ENCODE measurements at places on chromosomes 5 and 9.

DNA sequence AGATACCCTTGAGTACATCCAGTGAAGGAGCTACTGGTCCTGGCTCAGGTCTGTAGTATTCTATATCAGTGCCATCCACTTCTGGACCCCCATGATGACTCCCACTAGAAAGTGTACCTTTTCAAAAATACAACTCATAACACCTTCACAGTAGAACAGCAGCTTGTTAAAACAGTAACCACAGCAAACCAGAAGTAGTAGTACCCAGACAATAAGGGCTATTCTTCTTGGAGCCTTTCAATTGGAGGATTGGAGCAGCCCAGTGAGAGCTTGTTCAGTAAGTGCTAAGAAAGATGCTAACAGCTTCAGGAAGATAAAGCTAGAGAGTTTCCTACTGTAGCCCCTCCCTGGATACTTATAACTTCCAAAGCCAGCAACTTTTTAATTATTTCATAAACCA lies 10.1 kb downstream of the ARL14EPL start:
- DNase-seq, result no peak

DNA sequence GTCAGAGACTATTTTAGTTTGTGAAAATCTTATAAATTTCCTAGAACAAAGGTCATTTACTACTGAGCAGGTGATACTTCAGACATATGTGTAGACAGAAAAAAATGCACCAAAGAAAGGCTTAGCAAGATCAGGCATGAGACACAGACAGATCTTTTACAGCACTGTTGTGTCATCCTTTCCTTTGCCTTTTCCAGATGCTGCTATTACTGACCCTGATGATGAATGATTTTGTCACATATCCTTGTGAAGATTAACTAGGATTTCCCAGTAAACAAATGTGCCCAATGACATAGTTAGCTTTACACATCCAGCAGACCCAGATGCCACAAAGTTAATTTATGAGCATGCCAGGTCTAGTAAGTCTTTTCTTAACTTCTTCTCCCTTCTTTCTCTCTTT lies 68.2 kb downstream of the DMRTA1 start:
- no peak for DNase-seq

DNA sequence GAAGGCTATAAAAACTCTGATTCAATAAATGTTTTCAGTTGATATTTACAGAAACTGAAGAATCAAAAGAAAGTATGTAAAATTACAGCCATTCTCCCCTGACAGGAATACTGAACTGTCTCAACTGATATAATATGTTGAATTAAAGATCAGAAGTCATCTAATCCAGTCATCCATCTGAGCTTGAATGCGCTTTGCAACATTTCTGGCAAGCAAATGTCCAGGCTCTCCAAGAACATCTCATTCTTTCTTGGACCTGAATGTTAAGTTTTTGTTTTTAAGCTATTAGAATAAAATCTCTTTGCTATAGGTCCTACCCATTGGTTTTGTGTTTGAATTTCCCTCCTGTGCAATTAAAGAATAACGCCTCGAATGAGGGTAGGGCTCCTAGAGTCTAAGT lies 120.5 kb downstream of the MPDZ start:
- DNase-seq, result no peak

DNA sequence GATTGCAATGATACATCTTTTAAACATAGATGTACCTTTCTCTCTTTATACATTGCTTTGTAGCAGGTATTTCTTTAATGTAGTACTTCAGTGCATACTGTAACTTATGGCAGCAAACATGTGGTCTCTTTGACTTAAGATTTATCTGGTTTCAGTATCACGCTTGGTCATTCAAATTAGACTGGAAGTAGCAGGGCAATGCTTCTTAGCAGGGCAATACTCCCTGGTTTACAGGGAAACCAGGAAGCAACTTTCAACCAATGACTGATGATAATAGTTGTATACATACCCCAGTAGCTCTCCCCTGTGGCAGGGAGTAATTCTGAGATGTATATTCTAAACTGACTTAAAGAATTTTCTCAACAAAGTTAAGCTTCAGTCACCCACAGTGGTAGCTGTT lies 761.1 kb upstream of the CDH10 start:
- DNase-seq, result no peak

DNA sequence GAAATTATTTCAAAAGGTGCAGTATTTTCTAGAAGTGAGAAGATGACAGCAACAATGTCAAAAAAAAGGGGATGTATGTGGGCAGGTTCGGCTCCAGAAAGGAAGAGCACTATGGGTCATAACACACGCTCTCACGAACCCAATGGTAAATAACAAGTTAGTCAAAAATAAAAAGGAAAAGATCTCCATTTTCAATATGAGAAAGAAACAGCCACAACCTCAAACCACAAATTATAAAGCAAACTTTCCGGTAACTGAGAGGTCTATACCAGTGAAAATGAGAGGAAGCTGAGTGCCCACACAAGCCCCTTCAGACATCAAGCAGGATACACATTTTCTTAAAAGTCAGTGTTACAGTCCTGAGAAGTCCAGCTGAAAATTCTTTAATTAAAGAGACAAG lies 398.5 kb upstream of the RPS23 start:
- no peak for DNase-seq

DNA sequence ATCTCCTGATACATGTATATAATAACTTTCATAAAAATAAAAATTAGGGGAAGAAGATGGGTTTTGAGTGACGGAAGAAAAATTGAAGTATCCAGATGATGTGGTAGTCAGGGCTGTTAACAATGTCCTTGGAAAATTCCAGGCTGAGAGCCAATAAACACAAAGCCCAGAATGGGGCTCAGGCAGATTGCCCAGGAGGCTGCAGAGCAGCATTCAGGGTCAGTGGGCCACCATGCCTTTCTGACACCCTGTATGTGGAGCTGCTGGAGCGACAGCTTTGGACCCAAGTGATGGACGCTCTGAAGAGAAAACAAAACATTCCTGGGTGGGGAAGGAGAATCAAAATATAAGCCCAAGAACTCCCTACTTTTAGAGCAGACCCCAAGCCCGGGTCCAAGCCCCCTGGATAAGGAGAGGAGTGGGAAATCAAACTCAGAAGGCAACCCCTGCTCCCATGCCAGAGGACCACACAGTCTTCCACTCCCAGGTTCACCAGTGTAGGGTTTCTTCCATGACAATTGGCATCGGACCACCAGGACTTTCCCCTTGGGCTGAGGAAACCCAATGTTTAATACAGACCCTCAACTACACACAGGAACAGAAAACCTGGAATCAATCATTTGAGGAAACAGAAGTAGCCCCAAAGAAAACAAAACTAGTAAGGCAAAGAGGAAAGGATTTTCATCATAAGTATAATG lies 45.7 kb upstream of the SPATA31C2 start:
- no peak for DNase-seq

GRCh38 chr5:116795189-116795588 lies 220.6 kb upstream of the SEMA6A start:
- no peak for DNase-seq

DNA sequence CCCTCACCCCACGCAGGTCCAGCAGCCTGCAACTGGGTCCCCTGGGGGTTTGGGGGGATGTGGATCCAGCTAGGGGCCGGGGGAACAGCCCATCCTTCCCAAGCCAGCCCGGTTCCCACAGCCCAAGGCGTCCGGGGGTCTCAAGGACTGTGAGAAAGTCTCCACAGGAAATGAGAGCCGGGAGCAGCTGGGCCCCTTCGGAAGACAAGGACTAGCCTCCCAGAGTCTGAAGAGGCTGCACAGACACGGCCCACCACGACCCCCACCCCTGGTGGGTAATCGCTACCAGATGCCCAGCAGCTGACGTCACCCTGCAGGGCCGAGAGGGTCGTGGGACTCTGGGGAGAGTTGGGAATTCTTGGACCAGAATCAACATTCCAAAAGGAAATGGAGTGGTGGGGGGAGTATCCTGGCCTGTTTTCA lies 10.5 kb downstream of the SH2D3C start:
- DNase-seq, result no peak

DNA sequence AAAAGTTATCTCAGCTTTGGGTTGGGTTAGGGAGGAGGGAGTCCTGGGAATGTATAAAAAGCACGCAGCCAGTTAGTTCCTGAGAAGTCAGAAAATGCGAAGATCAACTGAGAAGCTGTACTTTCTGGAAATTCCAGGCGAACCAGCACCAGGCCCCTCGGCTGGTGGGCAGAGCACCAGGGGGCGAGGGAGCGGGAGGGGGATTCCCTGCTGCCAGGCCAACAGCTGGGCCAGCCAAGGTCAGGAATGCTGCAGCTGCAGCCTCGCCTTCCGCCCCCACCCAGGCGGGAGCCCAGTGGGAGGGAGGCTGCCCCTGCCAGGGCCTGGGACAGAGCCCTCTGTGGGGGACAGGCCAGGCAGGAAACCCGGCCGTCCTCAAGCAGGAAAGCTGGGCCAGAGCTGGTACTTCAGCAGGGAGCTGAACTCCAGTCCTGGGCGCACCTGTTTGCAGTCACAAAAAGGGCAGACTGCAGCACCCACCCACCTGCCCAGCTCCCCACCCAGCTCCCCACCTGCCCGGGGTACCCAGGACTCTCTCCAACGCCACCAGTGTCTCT lies 35.5 kb downstream of the VAV2 start:
- DNase-seq, result no peak

DNA sequence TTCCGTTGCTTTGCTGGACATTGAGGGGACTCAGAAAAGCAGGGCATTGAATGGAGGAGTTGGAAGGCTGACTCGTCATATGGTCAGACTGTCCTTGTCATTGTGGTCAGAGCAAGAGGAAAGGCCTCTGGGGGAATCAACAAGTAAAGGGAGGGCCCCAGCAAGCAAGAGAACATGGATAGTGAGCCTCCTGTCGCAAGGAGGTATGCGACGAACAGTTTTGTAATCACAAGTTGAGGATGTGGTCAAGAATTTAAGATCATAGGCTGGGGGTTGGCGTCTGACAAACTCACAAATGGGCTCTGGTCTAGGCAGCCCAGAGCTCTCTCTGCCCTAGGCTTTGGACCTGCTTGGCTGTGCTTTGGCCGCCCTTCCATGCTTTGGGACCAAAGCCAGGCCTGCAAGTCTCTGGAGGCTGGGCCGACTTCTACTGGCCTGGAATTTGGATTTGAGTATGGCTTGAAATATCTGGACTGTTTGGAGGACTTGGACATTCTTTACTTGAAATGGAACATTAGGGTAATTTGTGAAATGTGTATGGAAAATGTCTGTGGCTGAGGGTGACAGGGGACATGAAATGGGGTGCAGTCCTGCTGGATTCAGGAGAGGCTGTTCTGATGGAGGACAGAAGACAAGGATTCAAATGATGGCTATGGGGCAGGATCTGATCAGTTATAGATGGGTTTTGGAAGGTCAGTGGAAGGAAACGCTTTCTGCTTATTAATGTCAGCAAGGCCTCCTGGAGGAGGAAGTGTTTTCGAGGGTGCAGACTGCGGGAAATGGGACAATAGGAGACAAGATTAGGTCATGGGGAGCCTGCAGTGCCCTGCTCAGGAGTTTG lies 19.2 kb upstream of the NDST1 start:
- DNase-seq, result no peak

DNA sequence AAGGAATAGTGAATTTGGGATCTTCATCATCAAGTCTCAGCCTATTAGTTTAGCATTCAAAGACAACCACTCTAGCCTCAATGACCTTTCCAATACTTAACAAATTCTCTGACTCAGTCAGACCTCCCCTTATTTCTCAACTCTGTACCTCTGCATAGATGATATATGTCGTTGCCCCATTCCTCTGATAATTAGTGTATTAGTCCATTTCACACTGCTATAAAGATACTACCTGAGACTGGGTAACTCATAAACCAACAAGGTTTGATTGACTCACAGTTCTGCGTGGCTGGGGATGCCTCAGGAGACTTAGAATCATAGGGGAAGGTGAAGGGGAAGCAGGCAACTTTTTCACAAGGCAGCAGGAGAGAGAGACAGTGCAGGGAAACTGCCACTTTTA lies 8.9 kb downstream of the MRPL22 start:
- DNase-seq, result no peak

GRCh38 chr5:149448831-149449714 lies 70.0 kb upstream of the IL17B start:
- DNase-seq, result no peak

GRCh38 chr9:33372900-33373299 lies 29.5 kb downstream of the AQP7 start:
- no peak for DNase-seq

GRCh38 chr9:87708986-87709728 lies 16.8 kb upstream of the CTSL start:
- no peak for DNase-seq

DNA sequence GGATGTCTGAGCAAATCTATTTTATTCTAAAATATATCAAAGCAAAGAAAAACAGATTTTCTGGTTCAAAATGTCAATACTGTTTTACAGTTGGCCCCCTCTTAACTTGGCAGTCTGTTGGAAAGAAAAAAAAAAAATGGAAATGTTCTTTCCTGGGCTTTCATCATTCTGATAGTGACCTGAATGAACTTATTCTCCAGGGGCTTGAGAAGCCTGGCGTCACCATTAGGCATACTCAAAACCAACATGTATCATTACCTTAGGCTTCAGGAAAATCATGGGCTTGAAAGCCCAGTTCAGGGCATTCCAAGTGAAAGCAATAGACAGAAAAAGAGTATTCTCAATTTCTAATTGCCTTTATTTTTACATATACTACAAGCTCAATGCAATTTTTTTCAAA lies 283.7 kb upstream of the PUM3 start:
- DNase-seq, result no peak

DNA sequence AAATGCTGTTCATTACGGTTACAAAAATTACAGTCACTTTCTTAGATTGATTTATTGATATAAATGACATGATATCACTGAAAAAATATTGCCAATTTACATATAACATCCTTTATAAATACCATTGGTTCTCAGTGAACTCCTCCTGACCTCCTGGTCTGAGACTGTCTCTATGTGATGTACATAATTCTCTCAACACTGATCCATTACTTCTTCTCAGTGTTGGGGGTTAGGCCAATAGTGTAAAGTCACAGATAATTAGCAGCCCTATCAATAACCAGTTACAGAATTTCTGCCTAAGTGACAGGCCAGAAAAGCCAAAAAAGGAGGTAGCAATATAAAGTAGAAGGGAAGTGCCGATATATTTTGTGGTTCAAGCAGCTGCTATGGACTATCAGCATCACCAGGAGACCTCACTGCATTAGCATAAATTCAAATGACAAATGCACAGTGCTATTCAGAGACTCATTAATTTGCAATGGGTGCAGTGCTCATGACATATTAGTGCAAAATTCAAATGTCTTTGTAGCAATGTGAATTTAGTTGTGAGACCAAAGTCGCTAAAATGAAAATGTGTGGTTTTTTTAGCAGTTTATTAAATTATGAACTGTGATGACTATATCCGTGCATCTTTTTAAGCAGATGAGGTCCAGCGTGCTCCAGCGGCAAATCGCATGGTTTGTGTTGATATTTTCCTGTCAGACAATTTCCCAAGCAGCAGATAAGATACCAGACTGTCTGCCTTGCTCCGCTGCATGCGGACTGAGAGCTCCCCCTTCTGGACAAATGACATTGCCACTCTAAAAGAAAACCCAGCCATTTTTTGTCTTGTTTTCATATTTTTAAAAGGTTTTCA lies 144.6 kb downstream of the CETN3 start:
- DNase-seq, result peak; percentile 43

DNA sequence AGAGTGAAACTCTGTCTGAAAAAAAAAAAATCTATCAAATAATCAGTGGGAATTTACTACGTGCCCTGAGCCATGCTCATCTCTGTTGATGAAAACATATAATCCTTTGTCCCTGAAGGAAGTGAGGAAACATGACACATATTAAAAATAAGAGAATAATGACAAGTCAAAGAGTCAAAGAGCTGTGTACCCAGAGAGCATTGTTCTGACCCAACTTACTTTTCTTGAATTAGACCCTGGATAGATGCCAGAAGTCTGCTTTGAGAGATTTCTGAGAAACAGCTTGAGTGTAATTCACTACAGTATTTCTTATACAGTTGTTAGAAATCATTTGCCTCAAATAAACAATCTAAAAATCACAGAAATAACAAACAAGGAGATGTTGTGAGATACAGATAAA lies 490.0 kb upstream of the PIK3R1 start:
- DNase-seq, result no peak

GRCh38 chr9:130300739-130301138 lies 35.2 kb downstream of the HMCN2 start:
- DNase-seq, result no peak

All from occipital lobe (tissue), 3 donors.